ENCODE measurements at places on chromosomes 7 and 10.

DNA sequence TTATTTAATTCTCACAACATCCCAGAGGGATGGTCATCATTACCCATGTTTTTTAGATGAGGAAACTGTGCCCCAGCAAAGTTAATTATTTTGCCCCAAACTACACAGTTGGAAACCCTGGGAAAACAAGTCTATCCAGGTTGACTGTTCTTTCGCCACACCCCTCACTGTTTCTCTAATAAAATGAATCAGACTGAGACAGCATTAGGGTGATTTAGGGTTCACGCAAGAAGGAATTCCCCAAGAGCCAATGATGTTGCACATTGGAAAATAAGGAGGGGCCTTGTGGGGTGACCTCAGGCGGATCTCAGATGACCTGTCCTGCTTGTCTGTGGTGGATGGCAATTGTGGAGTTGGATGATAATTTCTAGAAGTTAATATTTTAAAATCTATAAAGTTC lies 135.7 kb upstream of the TBX20 start:
- no peak for ATAC-seq

GRCh38 chr7:8236780-8237407 lies 25.1 kb downstream of the ICA1 start:
- ATAC-seq = no peak

GRCh38 chr10:44316187-44316921 lies 68.5 kb downstream of the CXCL12 start:
- no peak for ATAC-seq

DNA sequence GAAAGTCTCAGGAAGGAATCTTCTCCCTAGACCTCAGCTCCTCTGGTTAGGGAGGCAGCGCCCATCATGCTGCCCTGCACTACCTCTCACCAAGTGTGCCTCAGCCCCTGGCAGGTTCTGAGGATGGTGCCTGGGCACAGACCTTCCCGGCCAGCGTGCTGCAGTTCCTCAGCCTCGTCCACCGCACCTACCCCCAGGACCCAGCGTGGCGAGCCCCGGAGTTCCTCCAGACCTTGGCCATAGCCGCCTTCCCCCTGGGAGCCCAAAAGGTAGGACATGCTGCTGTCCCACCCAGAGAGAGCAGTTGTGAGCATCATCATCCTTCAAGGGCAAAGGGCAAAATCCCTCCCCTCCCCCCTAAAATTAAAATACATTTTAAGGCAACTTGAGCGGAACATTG lies 122.5 kb downstream of the LRRC18 start:
- no peak for ATAC-seq

GRCh38 chr7:36937754-36938563 lies 213.7 kb upstream of the AOAH start:
- no peak for ATAC-seq

DNA sequence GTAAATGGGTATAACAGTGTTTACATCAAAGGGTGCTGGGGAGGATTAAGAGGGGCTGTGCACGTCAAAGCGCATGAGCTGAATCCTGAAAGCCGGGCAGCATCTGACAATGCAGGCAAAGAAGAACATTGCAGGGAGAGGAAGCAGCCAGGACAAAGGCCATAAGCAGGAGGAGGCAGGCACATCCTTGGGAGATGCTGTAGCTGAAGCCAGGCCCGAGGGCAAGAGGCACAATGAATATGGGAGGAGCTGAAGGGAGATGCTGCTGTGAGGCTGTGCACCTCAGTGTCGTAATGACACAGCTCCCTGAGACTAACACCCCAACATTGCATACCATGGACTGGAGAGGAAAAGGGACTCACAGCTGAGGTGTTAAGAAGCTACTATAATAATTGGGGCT lies 129.2 kb downstream of the BTAF1 start:
- no peak for ATAC-seq

GRCh38 chr10:76632767-76633051 lies 1004.9 kb downstream of the KCNMA1 start:
- ATAC-seq = no peak

DNA sequence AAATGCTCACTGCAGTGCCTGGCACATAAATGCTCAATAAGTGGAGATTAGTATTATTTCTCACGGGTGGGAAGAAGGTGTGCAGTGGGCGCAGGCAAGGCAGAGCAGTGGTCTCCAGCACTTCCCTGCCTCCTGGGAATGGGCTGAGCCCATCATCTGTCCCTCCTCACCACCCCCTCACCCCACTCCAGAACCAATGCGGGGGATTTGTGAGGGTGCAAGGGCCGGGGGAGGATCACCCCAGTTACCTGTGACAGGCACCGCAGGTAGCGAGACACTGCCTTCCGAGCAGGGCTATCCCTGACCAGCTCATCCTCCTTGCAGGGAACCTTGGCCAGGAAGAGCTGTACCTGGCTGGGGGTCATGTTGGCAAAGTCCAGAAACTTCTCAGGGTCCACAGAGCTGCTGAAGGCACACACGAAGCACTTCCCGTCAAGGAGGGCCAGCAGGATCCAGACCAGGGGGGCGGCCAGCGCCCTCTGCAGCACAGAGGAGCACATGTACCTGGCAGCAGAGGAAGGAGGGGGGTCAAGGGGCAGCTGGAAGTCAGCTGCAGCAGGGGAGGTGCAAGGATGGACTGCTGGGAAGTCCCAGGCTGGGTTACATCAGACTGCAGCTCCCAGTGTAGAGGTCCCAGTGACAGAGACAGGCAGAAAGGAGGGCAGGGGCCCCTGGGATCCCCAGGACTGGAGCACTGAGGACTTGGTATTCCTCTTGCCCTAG lies 2.8 kb downstream of the CALHM3 start:
- ATAC-seq = no peak

DNA sequence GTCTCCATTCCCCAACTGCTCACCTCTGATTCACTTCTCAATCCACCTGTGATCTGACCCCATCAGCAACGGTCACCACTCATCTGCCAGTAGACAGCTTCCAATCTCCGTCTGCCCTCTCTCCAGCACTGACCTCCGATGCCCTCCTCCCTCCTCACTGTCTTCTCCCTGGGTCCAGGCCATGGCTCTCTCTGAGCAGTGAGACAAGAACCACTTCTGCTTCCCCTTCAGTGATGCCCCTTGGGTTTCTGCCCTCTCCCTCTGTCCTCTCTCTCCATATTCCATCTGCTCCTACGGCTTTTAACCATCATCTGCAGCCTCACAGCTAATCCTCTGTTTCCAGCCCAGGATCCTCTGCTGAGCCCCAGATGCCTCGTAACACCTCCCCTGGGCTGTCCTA lies 55.5 kb upstream of the OPALIN start:
- ATAC-seq = no peak

DNA sequence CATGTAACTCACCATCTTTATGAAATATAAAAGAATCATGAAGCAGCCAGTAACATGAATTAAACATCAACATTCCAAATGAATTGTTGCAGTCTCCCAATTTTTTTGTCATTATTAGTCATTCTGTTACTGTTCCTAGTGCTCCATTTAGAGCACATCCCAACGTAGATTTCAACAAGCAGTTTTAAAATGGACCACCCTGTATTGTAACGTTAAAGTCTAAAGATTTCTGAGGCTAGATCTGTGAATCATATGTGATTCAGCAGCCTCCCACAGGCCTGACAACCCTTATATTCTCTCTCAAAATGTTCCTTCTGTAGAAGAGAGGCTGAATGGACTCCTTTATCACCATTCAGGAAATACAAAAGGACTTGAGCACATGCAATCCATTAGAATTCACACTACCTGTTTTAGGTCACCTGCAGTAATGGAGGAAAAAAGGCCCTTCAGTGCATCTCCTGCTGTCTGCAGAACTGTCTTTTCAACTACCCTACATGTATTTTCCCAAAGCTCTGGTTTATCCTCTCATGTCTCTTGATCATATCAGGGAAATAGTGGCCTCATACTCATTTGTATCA lies 81.4 kb downstream of the CACNA2D1 start:
- ATAC-seq = no peak

DNA sequence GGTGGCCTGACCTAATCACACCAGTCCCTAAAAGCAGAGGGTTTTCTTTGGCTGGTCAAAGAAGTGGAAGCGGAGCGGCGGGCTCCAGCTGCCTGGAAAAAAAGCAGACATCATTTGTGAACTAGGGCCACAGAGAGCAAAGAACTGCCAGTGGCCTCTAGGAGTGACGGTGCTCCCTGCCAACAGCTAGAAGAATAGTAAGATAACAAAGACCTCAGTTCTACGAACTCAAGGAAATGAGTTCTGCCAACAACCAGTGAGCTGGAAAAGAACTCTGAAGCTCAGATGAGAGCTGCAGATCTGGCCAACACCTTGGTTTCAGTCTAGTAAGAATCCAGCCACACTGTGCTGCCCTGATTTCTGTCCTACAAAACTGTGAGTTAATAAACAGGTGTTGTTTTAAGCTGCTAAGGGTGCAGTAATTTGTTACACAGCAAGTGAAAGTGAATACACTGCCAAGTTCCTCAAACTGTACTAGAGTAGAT lies 178.0 kb downstream of the SRPK2 start:
- no peak for ATAC-seq

DNA sequence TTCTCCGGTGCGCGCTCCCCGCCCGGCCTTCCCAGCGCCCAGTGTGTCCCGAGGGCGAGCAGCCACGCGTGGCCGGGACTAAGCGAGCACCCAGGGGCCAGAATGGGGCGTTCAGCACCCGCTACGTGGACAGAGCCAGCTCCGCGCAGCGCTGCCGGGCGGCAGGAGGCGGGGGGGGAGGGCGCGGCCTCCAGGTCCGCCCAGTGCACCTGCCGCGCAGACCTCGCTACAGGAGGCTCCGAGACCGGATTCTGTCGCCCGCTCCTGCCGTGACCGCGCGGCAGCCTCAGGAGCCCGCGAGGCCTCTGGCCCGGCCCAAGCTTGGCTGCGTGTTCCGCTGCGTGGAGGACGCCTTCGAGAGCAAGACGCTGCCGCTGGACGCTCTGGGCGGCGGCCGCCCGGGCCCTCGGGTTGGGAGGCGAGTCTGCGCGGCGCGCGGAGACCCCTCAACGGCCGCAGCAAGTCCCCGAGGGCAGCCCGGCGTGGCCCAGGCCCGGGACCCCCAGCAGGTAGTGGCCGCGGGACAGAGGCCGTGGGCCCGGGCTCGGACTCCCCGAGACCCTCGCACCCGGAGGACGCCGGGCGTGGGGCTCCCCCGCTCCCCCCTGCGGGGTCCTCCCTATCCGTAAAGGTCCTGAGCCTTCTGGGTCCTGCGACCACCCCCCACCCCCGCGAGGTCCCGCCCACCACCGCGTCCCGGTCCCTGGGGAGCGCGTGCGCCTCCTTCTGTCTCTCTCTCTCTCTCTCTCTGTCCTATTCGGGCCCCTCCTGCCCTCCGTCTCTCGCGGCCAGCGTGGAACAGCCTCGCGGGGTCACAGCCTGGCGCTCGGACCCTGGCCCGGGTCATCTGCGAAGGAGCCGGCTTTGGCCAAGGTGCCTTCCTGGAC lies 904 bp upstream of the DPYSL4 start:
- ATAC-seq = peak; percentile 72

DNA sequence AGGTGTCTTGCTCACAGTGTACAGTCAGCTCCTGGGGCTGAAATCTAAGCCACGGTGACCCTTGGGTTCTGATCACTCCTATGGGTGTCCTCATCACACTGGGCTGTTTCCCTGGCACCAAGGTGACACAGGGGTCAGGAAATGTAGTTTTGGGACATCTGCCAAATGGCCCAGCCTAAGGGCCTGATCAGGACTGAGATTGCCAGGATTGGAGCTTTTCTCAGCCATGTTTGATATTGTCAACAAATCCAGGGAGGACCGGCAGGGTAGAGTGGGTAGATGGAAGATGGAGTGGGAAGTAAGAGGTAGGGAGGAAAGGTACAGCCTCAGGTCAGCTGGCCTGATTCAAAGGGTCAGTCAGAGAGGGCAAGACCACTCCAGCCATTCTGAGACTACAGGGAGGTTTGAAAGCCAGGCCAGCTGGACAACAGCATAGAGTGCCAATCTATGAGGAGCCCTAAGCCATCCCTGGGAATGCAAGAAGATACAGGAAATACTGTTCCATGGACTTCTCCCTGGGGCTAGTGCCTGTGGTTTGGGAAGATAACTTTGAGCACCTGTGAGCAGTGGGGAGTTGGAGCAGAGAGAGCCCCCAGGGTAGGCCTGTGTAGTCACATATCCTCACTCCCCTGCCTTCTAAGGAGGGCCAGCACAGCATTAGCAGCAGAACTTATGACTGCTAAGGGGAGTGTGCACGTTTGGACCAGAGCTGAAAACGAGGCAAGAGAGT lies 377.3 kb upstream of the ZMIZ1 start:
- ATAC-seq = no peak

DNA sequence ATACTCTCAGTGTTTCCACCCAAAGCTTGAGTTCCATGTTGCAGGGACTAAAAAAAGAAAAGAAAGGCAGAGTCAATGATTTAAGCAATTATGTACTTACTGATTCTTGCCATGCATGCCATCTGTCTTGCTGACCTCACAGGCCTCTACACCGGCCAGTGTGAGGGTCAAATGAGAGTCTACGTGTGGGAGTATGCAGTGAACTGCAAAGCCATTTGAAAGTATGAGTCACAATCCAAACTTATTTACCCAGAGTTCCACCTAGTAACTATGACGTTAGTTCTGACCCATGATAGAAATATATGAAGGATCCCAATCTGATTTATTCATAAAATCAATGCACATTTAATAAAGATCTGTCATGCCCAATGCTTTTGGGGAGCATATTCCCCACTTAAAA lies 26.5 kb downstream of the PDE1C start:
- no peak for ATAC-seq

- ATAC-seq = no peak
Measured at GRCh38 chr7:47032536-47032908, 549.4 kb downstream of the TNS3 start.

DNA sequence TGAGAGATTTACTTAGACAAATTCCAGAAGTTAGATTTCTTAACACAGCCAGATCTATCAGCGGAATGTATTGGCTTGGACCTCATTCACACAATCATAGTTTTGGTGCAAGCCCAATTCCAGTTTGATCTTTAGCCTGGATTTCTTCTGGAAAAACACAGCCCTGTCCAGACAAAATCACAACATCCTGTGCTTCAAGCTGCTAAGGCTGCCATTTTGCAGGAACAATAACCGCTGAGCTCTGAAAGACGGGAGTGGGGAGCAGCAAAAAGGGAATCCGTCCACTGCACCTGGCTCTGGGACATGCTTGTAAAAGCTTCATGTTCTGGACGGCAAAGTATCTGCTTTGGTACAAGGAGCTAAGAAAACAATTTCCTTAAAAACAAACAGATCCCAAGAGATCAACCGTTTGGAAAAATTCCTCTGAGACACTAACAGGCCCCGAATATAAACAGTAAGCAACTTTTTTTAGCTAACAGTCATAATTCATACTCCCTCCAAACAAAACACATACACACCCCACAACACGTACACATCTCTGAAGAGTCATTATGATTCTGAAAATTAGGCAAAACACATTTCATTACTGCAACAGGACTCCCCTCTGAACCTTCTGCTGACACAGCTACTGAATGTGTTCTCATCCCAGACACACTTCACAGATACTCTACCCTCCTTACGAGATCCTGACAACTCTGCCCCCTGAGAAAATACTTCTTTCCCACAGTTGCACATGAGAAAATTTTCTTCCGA lies 32.4 kb downstream of the ITIH5 start:
- peak; percentile 80 for ATAC-seq

DNA sequence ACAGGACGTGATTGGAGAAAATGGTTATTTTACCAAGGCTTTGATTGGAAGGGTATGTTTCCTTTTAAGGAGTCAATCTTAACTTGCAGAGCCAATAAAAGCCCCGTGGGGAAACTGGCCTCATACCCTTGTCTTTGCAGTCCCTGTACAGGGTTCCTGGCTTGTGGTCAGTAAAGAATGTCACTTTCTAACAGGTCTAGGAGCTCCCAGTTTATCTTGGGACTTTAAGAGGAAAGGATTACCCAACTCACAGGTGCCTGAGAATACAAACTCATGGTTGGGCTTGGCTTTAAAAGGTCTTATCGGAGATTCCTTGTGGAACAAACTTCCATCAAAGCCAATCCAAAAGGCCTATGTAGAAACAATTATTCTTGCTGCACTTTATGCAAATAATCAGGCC lies 221.8 kb downstream of the PHF14 start:
- ATAC-seq = no peak

All from gastroesophageal sphincter (tissue), 4 donors.